ENCODE measurements at places on chromosomes 3 and 15. TPM values are rescaled to one million over a fixed set of nuclear protein-coding genes. Genes with fewer than 3 reads are reported as not detected.
A peak's percentile ranks its signal among the peaks of the same experiment; 100 is the strongest.

GRCh38 chr3:187208159-187208558, 10.9 kb downstream of the RTP1 start:
- peak; percentile 47 for DNase-seq

GRIP2 gene
- 0.27 TPM for polyA plus RNA-seq

GRCh38 chr3:94673876-94674275, 611.0 kb downstream of the NSUN3 start:
- no peak for DNase-seq

- DNase-seq: no peak
These were observed 14.2 kb downstream of the ZNF80 start for GRCh38 chr3:114223143-114223542.

DNA sequence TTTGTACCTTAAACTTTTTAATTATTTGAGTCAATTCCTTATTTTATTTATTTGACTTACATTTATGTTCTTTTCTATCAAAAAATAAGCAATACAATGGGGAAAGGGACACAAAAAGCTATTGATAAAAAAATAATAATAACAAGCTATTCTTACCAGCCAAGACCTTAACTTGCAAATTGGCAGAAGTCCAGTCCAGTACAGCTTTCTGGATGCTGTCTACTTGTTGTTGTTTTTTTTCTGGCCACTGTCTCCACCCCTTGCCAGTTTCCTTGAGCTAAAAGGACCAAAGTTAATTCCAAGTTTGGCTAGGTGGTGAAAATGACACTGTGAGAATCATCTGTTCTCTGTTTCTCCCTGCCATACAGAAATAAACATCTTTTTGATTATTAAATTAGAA, 232.2 kb downstream of the PTPRG start:
- DNase-seq: no peak

DNA sequence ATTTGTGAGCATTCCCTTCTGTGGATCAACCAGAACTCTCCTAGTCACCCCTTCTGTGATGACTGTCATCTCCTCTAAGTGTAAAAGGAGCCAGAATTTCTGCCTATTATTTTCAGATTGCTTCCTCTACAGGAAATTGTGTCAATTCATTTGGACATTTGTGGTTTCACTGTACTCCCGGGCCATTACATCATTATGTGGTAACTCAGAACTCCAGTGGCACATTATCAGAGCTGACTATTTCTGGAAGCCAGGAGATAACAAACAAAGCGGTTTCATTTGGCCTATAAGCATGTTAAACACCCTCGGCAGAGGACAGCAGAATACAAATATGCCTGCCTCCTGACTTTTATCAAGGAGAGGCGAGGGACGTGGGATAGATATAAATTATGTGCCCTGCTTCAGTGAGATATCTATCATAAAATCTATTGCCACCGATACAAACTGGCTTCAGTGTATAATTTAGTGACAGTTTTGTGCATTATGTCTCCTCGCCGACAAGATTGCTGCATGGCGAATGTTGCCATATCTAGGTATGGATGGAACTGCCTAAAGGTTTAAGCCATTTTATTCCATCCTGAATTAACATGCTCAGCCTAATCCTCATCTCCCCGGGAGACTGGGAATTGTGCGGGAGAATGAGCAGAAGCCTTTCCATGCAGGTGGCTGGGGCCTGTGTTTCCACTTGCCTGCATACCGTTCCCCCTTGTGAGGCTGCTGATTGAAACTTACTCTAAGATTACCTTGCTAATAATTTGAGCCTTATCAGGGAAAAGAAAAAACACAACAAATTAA, 193.4 kb upstream of the SEMA6D start:
- no peak for DNase-seq

LRRK1 gene
- 5.6 TPM for polyA plus RNA-seq

DNA sequence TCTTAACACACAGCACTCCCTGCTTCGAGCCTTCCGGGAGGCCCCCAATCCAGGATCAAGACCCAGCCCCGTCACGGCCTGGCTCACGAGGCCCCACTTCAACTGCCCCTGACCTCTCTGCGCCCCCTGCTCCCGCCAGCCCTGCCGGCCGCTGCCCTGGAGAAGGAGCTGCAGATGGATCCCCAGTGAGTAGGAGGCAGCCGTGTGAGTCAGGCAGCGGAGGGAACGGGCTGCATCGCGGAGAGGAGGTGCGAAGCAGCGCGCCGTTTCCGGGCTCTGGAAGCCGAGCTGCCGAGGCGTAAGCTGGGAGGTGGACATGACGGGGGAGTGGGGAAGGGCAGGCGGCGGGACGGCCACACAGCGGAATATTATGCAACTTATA, 133.4 kb downstream of the TPRA1 start:
- DNase-seq: no peak

MNS1 gene
- polyA plus RNA-seq: 0.45 TPM

DNA sequence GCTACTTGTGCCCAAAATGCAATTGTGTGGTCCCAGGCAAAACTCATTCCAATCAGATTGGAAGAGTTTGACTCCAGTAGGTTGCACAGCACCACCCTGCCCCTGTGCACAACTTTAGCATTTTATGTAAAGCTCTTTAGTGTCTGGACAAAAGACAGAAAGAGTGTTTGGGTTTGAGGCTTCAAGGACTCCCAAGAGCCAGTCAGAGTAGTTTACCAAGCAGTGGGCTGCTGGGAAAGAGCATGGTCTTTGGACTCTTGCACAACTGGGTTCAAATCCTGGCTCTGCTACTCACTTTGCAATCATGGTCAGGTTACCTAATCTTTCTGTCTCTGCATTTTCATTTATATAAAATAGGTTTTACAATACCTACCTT, 75.8 kb upstream of the UMPS start:
- DNase-seq: peak; percentile 63

- no peak for DNase-seq
These were observed 167.3 kb upstream of the THBS1 start for GRCh38 chr15:39413558-39413957.

REC114 gene
- not detected for polyA plus RNA-seq

DNA sequence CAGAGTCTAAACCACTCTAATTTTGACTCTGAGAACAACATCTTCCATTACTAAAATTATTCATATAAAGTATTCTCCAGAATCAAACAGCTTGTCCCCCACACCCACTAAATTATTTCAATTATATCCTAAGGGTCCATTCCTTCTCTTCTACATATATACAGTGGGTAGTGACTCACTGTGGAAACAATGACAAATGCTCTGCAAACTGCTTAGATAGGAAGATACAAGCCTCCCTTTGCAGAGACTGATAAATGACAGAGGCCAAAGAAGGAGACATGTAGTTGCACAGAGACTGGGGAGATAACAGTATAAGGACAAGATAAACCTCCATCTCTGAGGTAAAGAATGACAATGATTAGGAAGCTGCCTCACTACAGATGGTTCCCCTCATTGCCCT, 1087.4 kb downstream of the AGBL1 start:
- no peak for DNase-seq

SPATA12 gene
- not detected for polyA plus RNA-seq

DNA sequence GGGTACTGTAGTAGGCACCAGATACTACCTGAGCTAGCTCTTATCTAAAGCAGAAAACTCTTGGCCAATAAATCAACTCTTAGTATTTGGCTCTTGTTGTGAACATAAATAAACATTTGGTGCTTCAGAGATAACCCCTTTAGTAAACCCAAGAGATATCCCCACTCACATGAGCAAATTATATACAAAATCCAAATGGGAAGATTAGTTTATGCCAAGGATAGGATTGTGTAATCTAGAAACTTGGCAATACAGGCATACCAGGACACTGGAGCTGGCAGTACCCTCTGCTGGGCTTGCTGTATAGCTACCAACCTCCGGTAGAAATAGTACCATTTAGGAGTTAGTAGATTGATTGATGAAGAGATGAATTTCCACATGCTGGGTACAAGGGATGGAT, 127.0 kb downstream of the LIPC start:
- no peak for DNase-seq

- no peak for DNase-seq
These were observed 47.7 kb upstream of the HERC1 start for GRCh38 chr15:63881431-63881830.

GOLGA8S gene
- not detected for polyA plus RNA-seq

DNA sequence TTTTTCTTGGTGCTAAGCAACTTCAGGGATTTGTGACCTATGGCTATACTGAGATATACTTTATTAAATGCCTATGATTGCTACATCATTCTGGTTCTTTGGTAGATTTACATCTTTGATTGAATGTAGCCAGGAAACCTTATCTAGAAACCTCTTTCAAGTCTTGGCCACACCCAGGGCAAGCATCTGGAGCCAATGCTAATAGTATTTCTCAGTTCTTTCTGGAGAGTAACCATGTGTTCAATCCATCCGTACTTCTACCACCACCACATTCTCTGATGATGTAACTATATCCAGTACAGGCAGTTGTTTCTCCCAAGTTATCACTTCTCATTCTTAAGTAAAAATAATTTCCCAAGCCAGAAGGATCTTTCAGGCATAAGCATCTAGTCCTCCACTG, 69.0 kb downstream of the NME9 start:
- DNase-seq: no peak

IL17RB gene
- 9.2 TPM for polyA plus RNA-seq

SLC24A5 gene
- 0.03 TPM for polyA plus RNA-seq

- DNase-seq: no peak
These were observed 1.2 kb downstream of the NT5DC2 start for GRCh38 chr3:52532517-52532837.

EBLN2 gene
- polyA plus RNA-seq: 0.43 TPM

DNA sequence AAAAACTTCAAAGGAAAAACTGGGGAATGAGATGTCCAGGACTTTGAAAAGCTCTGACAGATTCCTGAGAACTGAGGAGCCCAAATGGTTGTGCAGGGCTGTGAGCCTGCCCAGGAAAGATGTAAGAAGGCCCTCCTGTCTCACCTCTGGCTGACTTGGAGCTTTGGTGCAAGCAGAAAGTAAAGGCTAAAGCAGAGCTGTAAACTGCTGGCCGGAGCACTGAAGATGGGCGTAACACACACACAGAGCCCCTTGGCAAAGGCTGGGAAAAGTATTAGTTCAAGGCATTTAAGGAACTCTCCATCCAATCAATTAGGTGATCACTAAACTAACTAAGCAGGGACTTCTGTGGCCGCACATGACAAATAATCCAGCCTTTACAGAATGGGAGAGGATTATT, 144.1 kb upstream of the HACD2 start:
- DNase-seq: no peak

DNA sequence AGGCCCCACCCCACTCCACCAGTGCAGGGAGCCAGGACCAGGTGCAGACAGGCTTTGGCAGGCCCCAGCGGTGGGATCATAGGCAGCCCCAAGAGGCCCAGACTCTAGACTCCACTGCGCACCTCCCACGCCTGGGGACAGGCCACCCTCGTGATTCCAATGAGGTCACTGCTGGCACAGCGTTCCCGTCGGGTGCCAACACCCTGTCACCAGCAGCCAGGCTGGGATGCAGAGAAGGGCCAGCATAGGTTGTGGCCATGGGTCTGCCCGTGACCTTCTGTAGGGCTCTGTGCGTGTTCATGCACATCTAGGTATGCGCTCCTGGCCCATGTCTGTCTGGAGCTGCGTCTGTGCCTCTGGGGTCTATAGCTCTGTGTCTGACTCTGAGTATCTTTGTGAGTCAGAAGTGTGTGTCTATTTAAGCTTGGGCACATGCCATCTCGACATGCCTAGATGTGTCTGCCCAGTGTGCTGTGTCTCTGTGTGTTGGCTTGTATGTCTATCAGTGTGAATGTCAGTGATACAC, 13.0 kb downstream of the VIPR1 start:
- peak; percentile 86 for DNase-seq

DNA sequence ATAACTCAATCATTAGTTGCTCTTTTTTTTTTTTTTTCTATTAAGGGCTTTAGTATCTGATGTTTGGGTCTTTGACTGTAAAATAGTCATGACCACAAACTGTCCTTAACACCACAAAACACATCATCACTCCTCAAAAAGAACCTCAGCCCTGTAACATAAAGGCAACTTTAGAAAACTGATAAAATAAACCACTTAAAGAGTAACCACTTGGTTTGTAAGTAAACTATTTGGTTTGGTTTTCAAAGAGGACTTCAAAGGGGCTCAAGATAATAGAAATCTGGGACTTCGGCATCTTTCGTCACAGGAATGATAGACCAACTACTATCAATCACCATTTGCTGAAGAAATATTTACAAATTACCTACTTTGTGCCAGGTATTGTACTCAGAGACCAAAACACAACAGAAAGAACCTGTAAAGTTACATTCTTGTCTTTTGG, 167.8 kb downstream of the FOXP1 start:
- DNase-seq: no peak

GRCh38 chr3:53649816-53650215, 155.4 kb downstream of the CACNA1D start:
- DNase-seq: no peak

MYO1E gene
- 85.9 TPM for polyA plus RNA-seq

- no peak for DNase-seq
These were observed 142.4 kb upstream of the TLE3 start for GRCh38 chr15:70240082-70240481.

TKT gene
- 164 TPM for polyA plus RNA-seq

SPESP1 gene
- 1.7 TPM for polyA plus RNA-seq

DNA sequence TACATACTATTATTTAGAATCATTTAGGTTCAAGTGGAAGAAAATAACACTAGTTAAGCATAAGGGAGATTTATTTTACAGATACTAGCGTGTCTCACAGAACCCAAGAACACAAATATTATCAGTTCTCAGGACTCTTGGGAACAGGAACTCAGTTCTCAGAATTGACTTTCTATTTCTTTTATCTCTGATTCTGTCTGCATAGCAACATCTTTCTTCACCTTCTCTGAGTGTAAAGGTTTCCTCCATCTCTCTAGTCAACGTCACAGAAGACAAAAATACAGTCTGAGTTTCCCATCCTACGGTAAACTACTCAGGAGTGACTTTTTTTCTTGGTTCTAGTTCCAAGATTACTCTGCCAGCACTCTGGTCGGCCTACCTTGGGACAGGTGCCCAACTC, 220.0 kb downstream of the SV2B start:
- DNase-seq: no peak

DNA sequence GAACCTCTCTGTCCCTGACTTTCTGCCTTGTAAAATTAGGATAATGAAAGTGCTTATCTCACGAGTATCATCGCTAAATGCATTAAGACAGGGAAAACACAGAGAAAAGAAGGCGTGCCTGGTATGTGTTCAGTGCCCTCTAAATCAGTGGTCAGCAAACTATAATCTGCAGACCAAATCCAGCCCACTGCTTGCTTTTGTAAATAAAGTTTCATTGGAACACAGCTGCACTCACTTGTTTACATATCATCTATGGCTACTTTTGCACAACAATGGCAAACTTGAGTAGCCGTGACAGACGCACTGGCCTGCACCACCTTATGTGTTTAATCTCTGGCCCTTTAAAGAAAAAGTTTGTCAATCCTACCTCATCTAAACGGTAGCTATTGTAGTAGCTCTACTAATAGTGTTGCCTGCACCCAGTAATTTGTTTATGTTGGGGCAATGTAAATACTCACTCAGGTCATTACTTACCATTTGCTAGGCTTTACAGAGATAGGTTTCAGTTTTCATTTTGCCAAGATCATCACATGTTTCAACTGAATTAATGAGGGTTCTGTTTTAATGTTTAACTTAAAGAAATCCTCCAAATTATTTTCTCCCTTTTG, 229.4 kb downstream of the FEZF2 start:
- DNase-seq: no peak
